ENCODE measurements at places on chromosomes 4 and X. TPM values are rescaled to one million over a fixed set of nuclear protein-coding genes. Genes with fewer than 3 reads are reported as not detected.

The GNRHR gene
- not detected for total RNA-seq

The AVPR2 gene
- 5.6 TPM for total RNA-seq

The APLN gene
- 1.3 TPM for total RNA-seq

The HSD17B13 gene
- 1.4 TPM for total RNA-seq

The SUPT20HL1 gene
- total RNA-seq, result not detected

The MAGEA6 gene
- not detected for total RNA-seq

The MID2 gene
- total RNA-seq, result 26.7 TPM

The PGK1 gene
- 194 TPM for total RNA-seq

The EMCN gene
- 58.5 TPM for total RNA-seq

The SPANXA2 gene
- not detected for total RNA-seq

DNA sequence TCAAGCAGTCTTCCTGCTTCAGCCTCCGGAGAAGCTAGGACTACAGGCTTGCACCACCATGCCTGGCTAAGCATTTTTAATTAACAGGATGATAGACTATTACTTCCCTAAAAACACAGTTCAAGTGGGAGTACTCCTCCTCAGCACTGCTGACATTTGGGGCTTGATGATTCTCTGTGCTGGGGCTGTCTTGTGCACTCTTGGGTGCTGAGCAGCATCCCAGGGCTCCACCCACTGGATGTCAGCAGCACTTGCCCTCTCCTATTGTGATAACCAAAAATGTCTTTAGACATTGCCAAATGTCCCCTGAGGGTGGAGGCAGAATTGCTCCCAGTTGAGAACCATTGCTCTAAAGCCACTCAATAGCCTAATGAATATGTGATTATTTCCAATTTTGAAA lies 60.4 kb downstream of the CLCN4 start:
- DNase-seq, result no peak

DNA sequence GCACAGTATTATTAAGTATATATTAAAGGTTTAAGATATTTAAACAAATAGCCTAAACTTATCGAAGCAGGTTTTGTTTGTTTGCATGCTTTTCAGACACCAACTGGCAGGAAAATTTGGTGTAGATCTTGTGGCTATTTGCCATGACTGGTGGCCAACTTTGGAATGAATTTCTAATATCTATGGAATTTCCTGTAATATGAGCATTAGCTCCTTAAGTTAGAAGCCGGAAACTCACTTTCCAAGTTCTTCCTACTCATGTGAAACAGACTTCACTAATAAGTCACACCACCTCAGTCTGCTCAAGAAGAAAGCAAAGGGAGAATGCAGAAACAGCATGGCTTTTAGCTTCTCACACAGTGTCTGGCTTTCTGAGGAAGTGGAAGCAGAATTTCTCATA lies 563.9 kb downstream of the GRXCR1 start:
- DNase-seq, result no peak

- DNase-seq, result no peak
Observed at GRCh38 chrX:3518870-3519269, 172.4 kb upstream of the MXRA5 start.

DNA sequence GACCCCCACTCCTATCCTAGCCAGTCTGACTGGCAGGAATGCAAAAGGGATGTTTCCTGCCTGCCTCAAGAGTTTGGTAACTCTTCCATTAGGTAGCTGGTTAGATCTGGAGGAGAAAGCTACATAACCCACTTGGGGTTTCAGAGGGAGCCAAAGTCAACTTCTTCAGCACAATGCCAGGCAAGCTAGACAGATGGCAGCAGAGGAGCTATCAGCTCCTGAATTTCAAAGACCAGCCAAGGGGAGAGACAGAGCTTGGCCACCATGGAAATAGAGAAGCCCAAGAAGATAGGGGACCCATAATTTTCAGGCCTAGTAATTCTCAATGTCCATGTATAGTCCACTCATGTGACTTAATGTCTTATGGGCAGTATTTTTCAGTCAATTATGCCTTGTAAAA lies 56.4 kb downstream of the PGRMC1 start:
- no peak for DNase-seq

DNA sequence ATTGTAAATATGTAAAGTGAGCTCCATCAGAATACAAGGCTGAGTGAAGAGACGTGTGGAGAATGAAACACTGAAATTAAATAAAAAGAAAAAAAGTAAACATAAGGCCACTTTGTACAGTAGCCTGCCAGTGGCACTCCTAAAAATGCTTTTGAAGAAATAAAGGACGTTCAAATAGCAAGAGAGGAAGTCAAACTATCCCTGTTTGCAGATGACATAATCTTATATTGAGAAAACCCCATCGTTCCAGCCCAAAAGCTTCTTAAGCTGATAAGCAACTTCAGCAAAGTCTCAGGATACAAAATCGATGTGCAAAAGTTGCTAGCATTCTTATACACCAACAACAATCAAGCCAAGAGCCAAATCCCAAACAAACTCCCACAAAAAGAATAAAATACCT lies 24.2 kb downstream of the RASSF6 start:
- no peak for DNase-seq

GRCh38 chr4:76147454-76148141 lies 599 bp downstream of the NUP54 start:
- peak; percentile 65 for DNase-seq

- DNase-seq, result no peak
Observed at GRCh38 chrX:10106806-10107205, 50.0 kb upstream of the CLCN4 start.

- DNase-seq, result no peak
Observed at GRCh38 chr4:123415977-123416376, 19.4 kb downstream of the SPRY1 start.

GRCh38 chrX:10600479-10600878 lies 19.9 kb downstream of the MID1 start:
- no peak for DNase-seq

DNA sequence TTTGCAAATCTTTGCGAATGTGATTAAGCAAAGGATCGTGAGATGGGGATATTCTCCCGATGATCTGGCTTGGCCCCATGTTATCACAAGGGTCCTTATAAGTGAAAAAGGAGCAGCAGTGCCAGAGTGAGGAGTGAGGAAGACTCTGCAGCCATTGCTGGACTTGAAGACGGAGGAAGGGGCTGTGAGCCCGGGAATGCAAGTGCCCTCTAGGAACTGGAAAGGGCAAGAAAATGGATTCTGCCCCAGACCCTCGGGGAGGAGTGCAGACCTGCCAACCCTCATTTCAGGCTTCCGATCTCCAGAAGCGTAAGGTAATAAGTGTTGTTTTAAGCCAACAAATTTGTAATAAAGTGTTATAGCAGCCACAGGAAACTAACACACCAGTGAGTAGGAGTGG lies 76.3 kb downstream of the EVC start:
- DNase-seq, result no peak

DNA sequence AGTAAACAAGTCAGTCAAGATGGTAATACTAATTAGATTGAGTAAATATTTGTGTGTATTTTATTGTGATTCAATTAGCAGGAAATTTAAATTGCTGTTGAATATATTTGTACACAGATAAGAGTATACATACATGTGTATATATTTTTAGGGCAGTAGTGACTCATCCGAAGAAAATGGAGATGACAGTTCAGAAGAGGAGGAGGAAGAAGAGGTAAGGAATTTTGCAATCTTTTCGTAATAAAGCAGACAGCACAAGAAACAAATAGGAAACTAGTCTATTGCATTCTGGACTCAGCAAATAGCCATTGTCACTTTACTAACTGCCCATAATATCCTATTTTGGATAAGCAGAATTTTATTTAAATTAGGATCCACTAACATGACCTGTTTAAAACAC lies 6.6 kb downstream of the IBSP start:
- no peak for DNase-seq

DNA sequence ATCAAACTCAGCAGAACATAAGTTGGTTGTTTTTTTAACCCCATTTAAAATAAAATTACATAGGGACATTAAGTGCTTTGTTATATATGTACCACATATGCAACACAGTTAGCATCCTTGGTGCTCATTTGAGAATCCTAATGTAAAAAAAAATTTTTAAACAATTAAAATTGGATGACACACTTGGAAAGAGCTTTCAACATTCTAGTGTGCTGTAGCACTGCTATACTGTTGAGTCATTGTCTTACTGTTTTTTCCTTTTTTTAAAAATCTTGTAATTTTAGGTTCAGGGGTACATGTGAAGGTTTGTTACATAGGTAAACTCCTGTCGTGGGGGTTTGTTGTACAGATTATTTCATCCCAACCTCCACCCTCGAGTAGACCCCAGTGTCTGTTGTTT lies 12.8 kb downstream of the THAP9 start:
- DNase-seq, result no peak

DNA sequence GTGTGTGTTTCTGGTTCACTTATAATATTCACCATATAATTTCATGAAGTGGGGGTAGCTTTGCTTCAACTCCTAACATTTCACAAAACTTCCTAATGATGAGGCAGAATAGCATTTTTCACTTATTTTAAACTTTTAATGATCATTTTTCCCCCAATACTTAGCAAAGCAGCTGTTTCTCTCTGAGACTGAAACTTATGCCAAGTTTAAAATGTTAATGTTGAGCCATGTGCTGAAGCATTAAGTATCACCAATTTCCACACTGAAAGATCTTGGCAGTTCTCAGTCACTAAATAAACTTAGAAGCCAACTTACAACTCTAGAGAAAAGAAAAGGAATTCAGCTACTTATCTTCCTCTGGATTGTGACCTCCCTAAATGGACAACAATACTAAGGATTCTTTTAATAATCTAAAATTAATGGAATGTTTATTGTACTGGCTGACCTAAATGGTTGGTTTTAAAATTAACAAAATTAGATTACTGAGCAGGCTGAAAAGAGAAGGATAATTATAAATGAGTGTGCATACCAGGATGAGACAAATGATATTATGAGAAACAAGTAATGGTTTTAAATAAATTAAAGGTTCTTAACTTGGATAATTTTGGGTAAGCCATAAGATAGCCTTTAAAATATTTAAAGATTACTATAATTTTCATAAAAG lies 1429.4 kb upstream of the ADGRL3 start:
- DNase-seq, result no peak

DNA sequence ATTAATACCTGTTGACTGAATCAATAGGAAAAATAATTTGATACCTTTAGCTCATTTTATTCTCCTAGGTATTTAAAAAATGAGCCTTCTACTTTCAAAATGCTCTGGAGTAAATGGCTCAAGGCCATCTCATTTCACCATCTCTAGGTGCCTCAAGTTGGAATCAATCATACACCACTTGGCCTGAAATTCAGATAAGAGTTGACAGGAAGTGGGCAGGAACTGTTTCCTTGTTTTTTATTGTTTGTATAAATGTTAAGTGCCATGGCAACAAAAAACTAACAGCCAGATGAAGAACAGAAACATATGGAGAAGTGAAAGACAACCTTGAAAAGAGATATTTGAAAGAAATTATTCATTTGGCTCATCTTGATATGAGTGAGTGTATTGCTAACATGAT lies 12.4 kb downstream of the LIMCH1 start:
- no peak for DNase-seq

GRCh38 chr4:26032142-26032541 lies 118.1 kb downstream of the SMIM20 start:
- no peak for DNase-seq

GRCh38 chr4:25535278-25535677 lies 120.4 kb upstream of the SLC34A2 start:
- DNase-seq, result no peak

- no peak for DNase-seq
Observed at GRCh38 chrX:19177721-19178120, 55.5 kb upstream of the ADGRG2 start.

- no peak for DNase-seq
Observed at GRCh38 chrX:152139589-152139988, 1.2 kb upstream of the MAGEA10 start.

DNA sequence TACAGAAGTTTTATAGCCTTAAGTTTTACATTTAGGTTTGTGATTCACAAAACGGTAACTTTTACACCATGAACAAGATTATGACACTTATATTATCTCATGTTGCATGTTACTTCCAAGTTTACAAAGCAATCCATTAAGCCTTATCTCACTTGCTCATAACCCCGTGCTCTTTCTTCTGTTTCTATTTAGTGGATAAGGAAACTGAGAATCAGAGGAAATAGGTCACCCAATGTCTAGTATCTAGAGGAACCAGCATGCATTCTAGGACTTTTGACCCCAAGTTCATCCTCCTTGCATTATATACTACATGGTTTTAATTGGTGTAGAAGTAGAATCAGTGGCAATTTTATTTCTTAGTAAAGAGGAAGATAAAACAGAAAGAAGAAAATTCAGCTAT lies 67.0 kb upstream of the ANXA3 start:
- DNase-seq, result no peak

DNA sequence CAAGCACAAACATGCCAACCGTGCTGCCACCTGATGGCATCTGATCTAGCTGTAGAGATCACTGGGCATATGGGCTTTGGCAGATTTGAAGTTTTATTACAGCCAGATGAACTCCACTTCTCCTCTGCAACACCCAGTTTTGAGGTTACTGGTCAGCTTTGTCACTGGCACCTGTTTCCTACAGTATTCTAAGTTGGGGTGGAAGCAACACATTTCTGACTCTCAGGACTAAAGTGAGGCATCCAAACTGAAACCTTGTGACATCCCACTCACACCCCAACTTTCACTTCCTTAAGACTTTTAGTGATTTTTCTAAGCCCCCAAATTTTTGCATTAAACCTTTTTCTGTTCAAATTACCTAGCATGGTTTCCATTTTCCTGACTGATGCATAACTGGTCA lies 115.1 kb upstream of the PCDH18 start:
- DNase-seq, result no peak

GRCh38 chr4:5988086-5988845 lies 30.0 kb downstream of the C4orf50 start:
- peak; percentile 41 for DNase-seq

DNA sequence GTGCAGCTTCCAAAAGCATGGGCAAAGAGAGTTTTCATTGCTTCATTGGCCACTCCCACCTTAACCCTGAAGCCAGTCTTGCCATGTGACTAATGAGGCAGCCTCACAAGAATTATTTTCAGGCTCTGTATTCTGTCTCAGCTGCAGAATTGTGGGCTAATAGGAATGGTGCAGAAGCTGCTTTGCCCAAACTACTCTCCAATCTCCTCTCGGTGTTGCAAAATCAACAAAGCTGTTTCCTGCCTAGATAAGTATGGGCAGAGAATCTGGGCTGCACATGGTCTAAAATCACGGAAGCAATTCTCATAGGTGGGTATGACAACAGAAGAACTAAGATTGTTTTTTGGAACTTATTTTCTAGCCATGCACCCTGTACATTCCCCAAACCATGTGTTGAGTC lies 31.4 kb downstream of the PPP1R2C start:
- no peak for DNase-seq

- DNase-seq, result no peak
Observed at GRCh38 chr4:88897180-88897579, 159.8 kb downstream of the FAM13A start.

- no peak for DNase-seq
Observed at GRCh38 chr4:38805530-38806145, 1.0 kb upstream of the TLR1 start.

DNA sequence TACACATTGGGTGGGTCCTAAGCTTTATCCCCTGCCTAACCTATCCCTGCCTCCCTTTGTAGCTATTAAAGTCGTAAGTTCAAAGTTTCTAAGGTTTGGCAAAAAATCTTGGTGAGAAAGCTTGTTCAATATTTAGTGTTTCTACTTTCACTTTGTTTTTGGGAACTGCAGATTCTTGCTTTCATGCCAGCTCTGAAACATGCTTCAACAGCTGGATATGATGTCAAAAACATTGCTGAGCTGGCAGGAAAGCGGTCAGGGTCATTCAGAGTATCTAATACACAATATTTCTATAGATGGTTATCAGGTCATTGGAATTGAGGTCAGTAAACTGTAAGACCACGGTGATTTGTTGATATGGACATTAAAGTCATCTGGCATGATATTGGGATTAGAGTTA lies 19.7 kb downstream of the CENPI start:
- no peak for DNase-seq

Data from sciatic nerve (tissue), 2 donors.